ENCODE measurements at places on chromosomes 5 and 9.

GRCh38 chr5:139863361-139863760 is 67.8 kb downstream of the PSD2 start:
- DNase-seq: no peak

- no peak for DNase-seq
These were observed 170.3 kb downstream of the SMC2 start for GRCh38 chr9:104264431-104264830.

GRCh38 chr5:139410993-139411828 is 7.3 kb upstream of the SPATA24 start:
- no peak for DNase-seq

- no peak for DNase-seq
These were observed 525.0 kb downstream of the ISL1 start for GRCh38 chr5:51908215-51908614.

- DNase-seq: no peak
These were observed 481.3 kb downstream of the DMRT2 start for GRCh38 chr9:1531424-1531823.

DNA sequence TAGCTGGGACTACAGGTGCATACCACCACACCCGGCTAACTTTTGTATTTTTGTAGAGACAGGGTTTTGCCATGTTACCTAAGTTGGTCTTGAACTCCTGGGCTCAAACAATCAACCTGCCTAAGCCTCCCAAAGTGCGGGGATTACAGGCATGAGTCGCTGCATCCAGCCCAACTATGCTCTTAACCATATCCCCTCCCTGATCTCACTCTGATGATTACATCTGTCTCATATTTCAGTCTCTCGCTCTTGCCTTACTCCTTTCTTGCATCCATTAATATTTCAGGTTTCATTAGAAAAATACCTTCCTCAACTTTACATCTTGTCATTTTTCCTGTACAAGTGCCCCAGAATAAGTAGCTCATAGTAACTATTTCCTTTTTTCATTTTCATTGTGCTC is 61.0 kb upstream of the BASP1 start:
- DNase-seq: no peak

- no peak for DNase-seq
These were observed 930 bp downstream of the PRLR start for GRCh38 chr5:35229076-35230037.

Measured in RKO (cell line).